ENCODE measurements at places on chromosomes 11 and 22. TPM values are rescaled to one million over a fixed set of nuclear protein-coding genes. Genes with fewer than 3 reads are reported as not detected.

- no peak for DNase-seq
Measured at GRCh38 chr11:45806072-45806933, 1.4 kb downstream of the SLC35C1 start.

DNA sequence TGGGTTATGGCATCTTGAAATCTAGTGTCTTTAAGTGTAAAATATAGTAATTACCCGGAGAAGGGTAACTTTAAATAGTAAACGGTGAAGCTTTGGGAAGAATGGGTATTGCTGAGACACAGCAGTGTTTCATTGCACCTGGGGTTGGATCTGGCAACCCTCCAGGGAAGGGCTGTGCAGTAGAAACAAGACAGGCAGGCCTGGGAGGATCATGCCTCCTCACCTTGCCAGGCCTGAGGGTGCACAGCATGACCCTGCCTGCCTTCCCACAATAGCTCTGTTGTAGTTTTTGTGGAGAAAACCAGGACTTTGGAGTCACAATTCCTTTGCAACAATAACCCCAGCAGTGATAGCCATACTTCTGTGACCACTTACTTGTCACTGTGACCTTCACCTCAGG is 64.6 kb upstream of the ADSL start:
- no peak for DNase-seq

DNA sequence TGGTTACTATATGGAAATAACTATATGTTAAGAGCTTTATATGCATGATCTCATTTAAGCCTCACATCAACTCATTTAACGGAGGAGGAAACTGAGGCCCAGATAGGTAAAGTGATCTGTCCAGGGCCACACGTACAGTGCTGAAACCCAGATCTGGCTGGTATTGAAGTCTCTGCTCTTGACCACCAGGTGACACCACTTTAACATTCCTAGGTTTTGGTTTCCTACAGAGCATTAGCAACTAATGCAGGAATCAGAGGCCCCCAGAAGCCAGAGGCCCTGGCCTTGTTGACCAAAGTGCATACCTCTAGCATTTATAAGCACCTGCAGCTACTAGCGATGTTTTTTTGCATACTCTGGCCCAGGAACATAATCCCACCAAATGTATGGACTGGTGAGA is 12.9 kb upstream of the LIMK2 start:
- DNase-seq = no peak

The DYNC2H1 gene
- 2.4 TPM for total RNA-seq

All from hematopoietic multipotent progenitor cell (in vitro differentiated cells).